ENCODE measurements at places on chromosomes 7 and 10.

DNA sequence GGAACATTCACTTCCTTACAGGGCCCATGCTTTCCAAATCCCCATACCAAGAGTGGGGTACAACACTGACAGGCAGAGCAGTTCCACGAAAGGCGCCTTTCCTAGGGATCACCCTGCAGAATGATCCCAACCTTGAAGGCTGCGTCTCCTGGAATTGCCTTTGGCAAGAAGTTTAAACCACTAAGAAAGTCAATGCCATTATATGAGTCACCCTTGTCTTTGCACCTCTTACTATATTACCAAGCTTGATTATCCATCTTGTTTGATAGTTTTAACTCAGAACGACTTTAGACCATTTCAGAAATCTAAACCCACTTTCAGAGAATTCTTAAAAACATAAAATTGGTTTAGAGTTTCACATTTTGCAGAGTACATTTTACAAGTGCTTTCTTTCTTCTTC, 282.1 kb downstream of the ARHGAP12 start:
- no peak for DNase-seq

- no peak for DNase-seq
Measured at GRCh38 chr10:130898381-130898780, 413.1 kb downstream of the TCERG1L start.

GRCh38 chr10:91487911-91488582, 77.9 kb downstream of the HECTD2 start:
- no peak for DNase-seq

- peak; percentile 29 for DNase-seq
Measured at GRCh38 chr7:47635091-47636080, 53.5 kb upstream of the TNS3 start.

- DNase-seq, result no peak
Measured at GRCh38 chr10:104777086-104777799, 136.2 kb downstream of the SORCS3 start.

GRCh38 chr10:14191407-14191806, 139.3 kb downstream of the FRMD4A start:
- no peak for DNase-seq

GRCh38 chr7:133959505-133959904, 167.6 kb upstream of the LRGUK start:
- no peak for DNase-seq

DNA sequence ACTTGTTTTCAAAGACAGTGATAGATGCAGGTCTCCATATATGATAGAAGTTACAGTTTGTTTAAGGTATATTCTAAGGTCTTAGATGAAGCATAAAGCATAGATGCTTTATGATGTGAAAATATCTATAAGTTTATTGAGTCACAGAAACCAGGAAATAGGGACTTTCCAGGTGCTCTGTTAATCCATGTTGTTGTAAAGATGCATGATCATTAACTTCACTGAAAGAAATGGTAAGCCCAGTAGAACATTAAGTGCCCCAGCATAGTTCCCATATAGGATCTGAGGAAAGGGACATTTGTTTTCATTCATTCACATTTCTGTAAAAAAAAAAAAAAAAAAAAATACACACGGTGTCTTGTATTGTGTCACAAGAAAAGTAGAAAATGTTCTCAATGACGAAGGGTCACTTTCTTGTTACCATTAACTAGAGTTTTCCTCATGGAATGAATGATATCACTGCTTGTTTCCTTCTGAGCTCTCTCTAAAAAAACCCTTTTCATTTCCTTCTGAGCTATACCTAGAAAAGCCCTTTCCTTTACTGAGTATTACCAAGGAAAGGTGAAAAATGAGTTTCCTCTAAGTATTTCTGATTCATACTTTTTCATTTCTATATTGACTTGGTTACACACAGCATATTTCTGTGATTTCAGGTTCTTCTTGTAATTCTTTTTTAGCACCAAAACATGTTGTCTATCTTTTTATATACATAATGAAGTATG, 105.2 kb downstream of the MACC1 start:
- DNase-seq, result no peak

DNA sequence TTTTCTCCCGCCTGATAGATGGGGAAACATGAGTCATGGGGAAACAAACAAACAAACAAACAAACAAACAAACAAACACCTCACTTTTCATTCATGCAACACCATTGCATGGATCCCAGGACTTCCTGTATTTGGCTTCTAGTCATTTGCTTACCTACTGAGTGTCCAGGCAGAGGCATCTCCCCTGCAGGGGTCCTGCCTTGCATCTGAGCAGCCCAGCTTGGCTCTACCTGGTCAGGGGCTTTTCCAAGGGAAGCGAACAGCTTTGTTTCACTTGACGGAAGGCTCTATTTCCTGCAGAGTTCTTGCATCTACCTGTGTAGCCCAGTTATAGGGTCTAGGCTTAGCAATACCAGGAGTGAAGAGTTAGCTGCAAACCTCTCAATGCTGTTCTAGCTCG, 374.2 kb downstream of the GATA3 start:
- DNase-seq, result no peak

DNA sequence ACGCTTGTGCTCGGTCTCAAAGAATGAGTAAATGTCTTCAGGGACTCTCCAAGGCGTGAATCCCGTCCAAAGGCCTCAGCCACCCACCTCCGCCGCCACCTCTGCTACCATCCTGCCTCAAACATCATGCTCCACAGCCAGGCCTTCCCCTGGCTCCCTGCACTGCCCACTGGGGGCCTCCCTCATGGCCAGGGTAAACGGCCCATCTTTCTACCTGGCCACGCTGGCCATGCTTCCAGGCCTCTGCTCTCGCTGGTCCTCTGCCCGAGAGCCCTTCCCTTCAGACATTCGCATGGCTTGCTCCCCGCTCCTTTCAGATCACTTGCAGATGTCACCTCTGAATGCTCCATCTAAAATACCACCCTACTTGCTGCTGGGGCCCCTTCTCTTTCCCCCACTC, 40.2 kb downstream of the ZNF783 start:
- no peak for DNase-seq

- DNase-seq, result no peak
Measured at GRCh38 chr7:5838761-5839500, 41.7 kb upstream of the OCM start.

GRCh38 chr7:105127179-105127578, 113.2 kb downstream of the KMT2E start:
- no peak for DNase-seq

GRCh38 chr7:85230623-85231022, 43.8 kb upstream of the SEMA3D start:
- no peak for DNase-seq

- DNase-seq, result no peak
Measured at GRCh38 chr7:99034932-99035722, 108.8 kb downstream of the SMURF1 start.

GRCh38 chr10:120559800-120560199, 102.8 kb downstream of the PLPP4 start:
- no peak for DNase-seq

DNA sequence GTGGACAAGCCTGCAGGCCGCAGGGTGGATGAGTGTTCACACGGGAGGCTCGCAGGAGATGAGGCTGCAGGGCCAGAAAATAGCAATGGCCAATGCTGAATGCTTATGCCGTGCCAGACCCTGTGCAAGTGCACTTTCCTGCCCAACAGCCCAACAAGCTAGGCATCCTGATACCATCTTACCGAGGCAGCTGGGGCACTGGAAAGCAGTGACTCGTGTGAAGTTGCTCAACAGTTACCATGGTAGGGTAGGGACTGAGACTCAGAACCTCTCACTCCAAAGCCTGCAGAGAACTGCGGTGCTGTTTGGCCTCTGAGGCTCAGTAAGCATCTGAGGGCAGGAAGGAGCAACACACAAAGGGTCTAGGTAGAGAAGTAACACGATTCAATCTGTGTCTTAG, 43.7 kb downstream of the JAZF1 start:
- no peak for DNase-seq

DNA sequence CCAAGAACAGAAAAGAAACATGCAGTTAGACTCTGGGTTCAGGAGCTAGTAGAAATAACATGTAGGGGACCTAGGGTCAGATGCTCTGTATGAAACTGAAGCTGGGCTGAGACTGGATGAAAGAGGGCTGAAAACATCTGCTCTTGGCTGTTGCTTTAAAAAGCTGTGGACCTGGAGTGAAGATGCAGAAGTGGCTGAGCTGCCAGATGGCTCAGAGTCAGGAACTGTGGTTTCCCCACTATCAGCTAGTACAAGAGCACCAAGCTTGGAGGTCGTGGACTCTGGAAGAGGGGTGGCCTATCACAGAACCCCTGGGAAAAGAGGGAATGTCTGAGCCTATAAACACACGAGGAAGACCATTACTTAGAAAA, 5.9 kb downstream of the ADK start:
- DNase-seq, result no peak
